ENCODE measurements at places on chromosomes 4 and X.

- no peak for DNase-seq
These were observed 4.6 kb downstream of the PCDH19 start for GRCh38 chrX:100405424-100405823.

DNA sequence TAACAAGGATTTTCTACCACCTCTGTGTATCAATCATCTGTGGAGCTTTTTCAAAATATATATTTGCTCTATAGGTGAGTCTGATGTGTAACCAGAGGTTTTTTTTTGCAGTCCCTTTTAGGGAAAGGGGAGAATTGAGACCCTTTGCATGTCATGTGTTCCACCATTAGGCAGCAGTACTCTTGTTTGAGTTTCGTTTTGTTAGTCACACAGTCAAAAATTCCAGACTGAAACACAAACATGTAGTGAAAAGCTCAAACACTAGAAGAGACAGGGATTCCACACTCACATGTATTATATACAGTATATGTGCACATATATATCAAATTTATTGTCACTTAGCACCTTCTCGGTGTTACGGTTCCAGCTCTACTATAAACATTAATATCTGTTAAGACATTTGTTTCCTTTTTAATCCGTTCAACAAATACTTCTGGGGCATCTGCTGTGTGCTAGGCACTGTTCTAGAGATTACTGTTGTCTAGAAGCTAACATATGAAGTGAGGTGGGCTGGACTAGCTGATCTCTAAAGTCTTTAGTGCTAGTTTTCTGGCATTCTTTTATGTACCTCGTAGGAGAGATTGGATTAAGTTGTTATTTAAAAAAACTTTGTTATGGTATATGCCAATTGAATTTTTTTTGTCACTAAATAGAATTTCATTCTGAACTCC is 5.5 kb downstream of the USP9X start:
- DNase-seq = no peak

DNA sequence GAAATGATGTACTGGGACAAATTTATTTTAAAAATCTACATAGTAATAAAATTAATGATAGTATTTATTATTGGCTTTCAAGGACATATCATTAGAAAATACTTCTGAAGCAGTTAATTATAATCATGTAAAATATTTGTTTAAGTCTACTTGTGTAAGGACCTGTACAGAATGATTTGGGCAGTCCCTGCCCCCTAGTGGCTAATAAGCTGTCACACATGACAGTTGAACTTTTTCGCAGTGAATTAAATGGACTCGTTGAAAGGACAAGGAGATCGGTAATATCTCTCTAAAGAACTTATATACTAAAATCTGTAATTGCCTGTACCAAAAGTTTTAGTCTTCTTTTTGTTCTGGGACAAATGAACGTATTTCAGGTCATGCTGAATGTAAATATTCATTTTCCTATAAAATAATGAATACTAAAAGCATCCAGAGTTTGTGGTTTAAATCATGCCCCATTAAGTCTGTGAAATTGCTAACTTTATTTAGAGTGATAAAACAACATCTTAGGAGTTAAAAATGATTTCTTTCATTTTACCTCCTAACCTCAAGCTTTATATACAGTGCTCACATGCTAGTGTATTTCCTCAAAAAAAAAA is 13.6 kb downstream of the EXOC1 start:
- no peak for DNase-seq

DNA sequence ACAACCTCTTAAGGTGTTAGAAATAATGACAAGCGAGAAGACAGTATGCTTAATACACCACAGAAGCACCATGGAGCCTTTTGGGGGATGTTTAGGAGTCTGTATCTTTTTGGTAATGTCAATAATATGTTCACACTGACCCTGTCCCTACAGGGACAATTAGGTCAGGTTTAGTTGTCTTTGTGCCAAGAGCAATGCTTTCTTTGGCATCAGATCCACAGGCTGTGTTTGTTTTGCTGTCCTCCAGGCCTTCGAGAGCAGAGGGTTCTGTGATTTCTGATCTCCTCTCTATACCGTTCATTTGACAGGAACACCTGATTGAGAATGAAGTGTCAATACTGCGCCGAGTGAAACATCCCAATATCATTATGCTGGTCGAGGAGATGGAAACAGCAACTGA is 153.8 kb downstream of the DCLK2 start:
- no peak for DNase-seq

DNA sequence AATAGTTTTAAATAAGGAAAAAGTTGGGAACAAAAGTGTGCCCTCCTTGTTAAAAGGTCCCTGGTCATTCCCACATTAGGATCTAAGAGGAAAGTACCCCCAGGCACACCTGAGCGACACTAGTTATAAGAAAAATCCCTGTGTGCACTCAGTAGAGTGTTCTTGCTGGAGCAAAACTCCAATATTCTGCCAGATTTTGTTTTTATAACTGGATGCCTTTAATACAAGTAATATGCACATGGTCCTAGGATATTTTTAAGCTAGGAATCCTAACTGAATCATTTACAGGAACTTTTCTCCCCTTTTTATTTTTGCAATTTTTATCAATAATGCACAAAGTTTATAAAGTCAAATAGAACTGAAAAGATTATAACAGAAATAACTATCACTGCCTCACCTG is 68.6 kb downstream of the BEND4 start:
- no peak for DNase-seq

- DNase-seq = no peak
These were observed 511.5 kb upstream of the FAM241A start for GRCh38 chr4:111633663-111634266.

GRCh38 chr4:6905516-6906445 is 3.8 kb upstream of the TBC1D14 start:
- no peak for DNase-seq

DNA sequence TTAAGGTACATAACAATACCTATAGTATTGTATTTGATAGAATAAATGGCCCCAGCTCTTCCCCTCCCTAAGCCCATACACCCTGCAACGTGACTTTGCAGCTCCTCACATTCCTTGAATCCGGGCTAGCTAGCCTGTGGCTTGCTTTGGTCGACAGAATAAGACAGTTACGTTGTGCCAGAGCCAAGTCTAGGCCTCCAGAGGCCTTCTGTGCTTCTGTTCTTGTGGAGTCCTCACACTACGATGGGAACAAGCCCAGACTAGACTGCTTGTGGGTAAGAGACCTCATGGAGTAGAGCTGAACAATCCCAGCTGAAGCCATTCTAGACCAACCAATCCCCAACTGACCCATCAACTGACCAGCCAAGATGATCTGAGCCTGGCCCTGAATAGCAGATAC is 102.4 kb upstream of the PLAC1 start:
- no peak for DNase-seq

- DNase-seq = no peak
These were observed 9.6 kb downstream of the NBDY start for GRCh38 chrX:56738670-56739069.

DNA sequence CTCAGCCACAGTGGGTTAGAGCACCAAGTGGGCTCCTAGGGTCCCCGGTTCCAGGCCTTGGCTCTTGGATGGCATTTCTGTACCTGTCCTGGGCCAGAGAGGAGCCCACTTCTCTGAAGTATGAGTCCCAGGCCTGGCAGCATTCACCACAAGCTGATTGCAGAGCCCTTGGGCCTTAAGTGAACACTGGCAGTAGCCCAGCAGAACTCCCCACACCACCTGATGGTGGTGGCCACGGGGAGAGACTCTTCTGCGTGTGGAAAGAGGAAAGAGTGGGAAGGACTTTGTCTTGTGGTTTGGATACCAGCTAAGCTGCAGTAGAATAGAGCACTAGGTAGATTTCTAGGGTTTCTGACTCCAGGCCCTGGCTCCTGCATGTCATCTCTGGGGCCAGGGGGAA is 104.8 kb downstream of the DLG3 start:
- DNase-seq = no peak

GRCh38 chr4:100424376-100424775 is 93.4 kb downstream of the EMCN start:
- DNase-seq = no peak

- no peak for DNase-seq
These were observed 246.8 kb downstream of the QDPR start for GRCh38 chr4:17265139-17265538.

DNA sequence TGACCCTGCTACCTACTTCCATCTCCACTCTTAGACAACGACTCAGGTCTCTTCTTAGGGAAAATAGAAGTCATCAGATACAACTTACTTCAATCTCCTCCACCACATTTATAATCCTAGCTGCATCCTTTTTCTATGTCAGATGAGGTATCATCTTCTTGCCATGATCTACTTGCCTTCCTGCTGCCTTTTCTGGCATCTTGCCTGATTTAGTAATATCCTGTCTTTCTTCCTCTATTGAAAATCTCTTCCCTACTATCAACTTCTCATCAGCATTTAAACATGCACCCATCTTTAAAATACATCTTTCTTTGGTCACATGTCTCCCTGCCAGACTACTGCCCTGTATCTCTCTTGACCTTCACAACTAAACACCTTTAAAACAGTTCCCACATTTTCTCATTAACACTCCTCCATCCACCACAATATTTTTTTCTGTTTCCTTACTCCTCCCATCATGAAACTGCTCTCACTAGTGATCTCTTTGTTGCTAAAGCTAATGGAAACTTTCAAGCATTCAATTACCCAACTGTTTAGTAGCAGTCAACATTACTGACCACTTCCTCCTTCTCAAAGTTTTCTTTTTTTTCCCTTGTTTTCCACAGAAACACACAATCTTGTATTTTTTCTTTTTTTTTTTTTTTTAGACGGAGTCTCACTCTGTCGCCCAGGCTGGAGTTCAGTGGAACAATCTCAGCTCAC is 100.8 kb upstream of the CXorf66 start:
- DNase-seq = no peak

GRCh38 chrX:10589098-10589497 is 31.3 kb downstream of the MID1 start:
- no peak for DNase-seq

- DNase-seq = no peak
These were observed 1133.5 kb downstream of the FAT4 start for GRCh38 chr4:126448086-126448845.

DNA sequence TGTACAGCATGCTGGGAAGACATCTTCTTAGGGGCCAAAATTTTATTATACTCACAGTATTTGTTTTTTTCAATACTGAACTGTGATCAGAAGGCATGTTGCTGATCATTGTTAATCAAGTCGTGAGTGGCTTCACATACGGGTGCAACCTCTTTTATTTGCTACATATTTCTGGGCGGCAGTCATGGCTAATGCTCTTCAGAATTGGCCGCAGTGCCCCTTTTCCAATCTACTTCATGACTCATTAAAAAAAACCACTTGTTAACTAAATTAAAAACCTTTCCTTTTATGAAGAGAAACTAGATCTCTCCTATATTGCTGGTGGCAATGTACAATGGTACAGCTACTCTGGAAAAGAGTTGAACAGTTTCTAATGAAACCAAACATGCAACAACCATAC is 101.5 kb upstream of the C1GALT1C1 start:
- DNase-seq = no peak

DNA sequence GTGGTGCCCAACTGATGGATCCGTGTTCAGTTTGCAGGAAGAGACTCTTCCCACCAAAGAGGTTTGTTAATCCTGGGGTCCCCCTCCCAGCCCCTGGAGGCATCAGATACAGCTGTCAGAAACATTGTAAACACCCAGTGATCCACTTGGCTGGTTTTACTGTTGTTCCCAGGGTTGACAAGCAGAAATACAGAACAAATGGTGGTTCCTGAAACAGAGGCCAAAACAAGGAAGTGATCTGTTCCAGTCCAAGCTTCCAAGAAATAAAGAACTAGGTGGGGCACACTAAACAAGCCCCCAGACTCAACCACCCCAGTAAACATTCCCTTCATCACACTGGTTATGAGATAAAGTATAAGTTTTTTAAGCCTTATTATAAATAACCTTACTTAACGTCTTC is 1.4 kb downstream of the TMLHE start:
- no peak for DNase-seq

DNA sequence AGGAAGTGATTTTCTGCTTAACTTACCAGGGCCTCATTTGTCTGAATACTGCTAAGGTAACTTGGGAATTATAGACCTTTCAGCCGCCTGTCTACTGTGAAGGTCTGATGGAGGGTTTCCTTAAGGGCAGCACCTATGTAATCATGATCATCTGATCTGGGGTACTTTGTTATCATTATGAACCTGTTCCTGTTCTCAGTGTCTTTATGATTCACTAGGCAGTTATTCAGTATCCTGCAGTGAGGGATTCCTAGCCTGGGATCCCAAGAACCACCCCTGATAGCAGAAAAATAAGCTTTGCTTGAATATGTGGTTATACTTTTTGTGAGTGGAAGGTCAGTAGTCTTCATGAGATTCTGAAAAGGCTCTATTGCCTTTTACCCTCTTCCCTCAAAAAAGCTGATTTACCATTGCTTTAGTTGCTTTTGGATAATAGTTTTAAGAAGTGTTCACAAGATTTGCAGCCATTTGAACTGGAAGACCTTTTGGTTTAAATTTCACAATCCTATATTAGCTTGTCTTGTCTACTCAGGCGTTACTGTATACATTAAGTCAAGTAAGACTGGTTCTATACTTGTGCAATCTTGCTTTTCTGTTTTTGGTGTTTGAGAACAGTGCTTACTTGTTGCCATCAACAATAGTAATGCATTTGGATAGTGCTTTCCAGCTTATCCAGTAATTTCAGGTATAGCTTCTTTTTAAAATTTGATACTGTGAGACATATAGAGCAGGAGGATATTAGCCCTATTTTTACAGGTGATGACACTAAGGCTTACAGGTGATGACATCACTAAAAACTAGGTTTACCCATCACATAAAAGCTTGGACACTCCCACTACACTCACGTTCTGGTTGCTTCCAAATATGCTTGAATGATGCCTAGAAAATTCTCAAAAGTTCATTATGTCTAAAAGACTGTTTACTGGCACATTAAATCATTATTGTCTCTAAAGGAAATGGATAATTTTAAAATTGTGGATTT is 60.0 kb downstream of the FHIP1A start:
- no peak for DNase-seq

DNA sequence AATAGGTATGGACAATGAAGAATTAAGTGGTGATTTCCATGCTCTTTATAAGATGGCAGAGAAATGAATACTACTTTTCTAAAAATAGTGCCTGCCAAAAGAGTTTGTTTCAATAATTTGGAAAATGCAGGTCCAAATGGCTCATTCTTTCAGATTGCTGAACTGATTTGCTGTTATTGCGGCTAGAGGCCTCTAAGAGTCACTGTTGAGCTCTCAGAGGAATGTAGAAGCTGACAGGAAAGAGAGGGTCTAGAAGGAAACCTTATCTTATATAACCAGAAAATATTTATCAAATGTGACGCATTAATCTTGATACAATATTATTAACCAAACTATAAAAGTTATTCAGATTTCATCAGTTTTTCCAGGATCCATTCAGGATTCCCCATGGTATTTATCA is 65.7 kb upstream of the PAGE1 start:
- no peak for DNase-seq

DNA sequence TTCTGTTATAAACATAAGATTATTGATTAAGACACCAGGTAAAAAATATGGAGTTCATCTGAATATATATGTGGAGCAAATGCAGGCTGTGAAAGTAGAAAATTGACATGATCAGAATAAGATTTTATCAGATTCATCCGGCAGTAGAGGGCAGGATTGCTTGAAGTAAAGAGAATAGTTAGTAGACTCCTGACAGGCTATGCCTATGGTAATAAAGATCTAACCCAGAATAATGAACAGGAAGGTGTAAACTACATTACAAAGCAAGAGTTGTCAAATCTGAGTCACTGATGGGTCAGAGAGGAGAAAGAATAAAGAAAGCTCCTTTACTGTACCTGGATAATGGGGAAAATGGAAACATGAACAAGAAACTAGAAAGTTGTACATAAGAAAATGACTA is 20.8 kb upstream of the TMEM184C start:
- DNase-seq = no peak
